ENCODE measurements at places on chromosomes 4 and X.

DNA sequence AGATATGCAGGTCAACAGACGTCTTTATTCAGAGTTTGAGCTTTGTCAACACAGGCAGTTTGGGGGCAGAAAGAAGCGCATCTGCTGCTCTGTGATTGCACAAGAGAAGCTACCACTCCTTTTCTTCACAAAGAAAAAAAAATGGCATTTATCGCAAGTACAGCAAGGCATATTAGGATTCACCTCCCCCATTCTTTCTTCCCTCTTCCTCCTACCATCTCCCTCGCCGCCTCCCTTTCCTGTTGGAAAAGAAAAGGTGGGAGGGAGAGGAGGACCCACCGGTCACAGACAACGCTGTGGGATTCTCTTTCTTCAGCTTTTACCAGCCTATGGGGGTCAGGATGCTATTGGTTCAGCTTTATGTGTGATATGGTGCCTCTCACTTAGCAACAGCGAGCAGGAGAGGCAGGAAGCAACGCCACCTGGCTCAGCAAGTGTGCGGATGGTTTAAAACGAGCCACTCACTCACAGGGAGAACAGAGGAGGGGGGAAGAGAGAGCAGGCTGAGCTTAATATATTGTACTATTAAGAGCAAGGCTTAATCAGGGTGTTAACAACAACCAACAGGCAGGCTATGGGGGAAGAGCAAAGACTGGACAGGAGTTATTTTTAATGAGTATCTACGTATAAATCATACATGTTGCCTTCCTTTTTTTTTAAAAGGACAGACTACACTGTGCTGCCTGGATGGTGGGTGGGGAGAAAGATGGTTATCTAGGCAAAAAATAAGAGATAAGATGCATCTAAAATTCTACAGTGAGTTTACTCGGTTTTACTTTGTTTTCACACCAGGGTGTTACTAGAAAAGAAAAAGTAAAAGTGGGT, 104.7 kb downstream of the MAML3 start:
- DNase-seq = peak; percentile 39

DNA sequence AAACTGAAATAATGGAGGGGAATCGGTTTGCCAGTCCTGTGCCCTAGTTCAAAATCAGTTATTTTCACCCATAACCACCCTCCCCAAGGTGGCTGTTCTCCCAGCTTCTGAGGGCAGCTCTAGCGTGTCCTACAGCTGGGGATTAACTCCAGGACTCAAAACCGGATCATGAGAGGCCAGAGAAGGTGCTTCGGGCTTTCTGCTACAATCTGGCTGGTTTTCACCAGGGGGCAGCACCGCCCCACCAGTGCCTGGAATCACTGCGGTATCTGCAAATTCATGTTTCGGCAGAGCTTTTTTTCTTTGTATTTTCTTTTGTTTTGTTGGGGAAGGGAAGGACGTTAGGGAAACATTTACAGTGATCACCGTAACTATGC, 28.4 kb downstream of the PDHA1 start:
- DNase-seq = peak; percentile 81

- no peak for DNase-seq
These were observed 58.5 kb downstream of the PGRMC2 start for GRCh38 chr4:128228845-128229795.

DNA sequence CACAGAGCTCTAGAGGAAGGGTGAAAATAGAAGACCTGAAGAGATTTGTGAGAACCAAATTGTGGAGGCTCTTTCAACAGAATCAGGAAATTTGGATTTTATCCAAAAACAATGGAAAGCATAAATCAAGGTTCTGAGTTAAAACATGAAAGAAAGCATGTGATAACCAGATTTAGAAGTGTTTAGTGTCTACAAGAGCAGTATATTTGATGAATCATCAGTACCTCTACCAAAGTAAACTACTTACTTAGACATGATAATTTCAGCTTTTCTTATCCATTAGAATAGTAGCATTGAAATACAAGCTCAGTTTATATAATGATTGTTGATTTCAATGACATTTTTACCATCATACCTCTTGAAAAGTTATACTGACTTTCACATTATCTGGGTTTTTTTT, 25.9 kb upstream of the INTU start:
- DNase-seq = no peak

GRCh38 chr4:38149997-38150671, 189.9 kb downstream of the PTTG2 start:
- DNase-seq = no peak

DNA sequence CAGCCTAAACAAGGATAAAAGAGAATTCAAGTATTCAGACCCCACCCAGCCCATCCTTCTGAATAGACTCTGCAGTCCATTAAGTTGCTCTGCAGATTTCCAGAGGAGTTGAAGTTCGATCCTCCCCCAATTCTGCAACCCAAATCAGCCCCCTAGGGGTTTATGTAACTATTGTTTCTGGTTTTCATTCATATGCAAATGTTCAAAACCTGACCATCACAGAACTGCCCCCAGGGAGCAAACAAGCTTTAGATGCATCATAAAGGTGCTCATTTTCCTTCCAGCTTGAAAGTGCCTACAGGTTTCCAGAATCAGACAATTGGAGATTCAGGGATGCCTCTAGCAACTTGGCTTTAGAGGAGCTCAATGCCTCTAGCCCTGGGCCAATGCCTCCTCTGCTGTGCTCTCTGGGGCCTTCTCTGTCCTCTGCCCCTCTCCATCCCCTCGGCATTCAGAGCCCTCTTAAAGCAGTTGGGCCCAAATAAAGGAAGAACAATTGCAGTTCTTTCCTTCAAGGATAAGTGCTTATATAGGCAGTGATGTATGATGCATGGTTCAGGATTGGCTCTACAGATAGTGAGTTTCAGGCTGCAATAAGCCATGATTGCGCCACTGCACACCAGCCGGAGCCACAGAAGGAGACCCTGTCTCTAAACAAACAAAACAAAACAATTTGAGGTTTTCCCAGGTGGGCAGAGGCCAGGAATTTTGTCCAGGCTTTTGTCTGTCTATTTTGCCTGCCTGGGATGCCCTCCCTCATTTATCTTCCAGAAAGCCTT, 23.5 kb upstream of the SPINK2 start:
- no peak for DNase-seq
